ENCODE measurements at places on chromosomes 5 and 9.

DNA sequence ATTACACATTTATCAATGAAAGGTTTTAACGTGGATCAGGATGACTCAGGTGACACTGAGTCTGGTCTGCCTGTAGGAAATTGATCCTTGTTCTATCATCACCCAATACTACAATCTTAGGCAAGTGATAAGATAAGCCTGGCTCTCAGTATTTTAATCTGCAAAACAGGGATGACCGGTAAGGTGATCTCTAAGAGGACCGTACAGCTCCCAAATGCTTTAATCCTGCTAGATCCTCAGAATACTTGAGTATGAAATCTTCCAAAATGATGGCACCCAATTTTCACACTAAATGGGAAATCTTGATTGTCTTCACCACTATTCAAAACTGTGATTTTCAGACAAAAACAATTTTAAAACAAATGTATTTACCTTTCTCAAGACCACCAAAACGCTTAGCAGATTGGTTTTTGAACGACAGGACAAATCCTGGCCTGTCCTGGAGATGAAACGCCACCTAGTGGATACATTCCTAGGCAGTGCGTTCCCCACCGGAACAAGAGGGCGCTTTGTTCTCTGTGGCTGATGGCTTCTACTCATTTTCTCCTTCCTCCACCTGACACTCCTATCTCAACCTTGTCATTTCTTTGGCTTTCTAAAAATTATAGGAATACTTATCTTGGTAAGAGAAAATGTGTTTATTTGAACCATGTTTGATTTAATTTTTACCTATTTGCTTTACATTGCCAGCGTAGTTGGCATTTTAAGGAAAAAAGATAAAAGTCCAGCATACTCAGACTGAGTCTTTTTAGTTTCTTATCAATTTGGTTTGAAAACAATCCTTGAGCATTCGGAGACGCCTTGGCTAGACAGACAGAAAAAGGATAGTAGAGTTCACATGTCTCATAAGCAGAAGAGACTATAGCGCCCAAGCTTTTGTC is 41.2 kb upstream of the VCAN start:
- no peak for DNase-seq

- DNase-seq = no peak
Measured at GRCh38 chr5:127867022-127867783, 164.0 kb downstream of the CCDC192 start.

DNA sequence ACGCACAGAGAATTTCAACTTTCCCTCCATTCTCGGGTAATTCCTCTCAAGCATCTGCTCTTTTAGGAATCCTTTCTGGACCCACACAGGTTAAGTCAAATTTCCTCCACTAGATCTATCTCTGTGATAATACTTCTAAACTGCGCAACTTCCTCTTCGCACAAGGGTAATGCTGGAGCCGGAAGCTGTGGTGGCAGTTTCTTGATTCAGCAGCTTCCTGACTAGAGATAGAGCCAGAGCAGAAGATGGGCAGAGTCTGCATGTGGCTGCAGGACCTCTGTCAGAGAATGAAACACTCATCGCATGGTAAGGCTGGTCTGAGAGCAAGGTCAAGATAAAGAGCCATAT is 11.1 kb upstream of the CDC42SE2 start:
- no peak for DNase-seq

DNA sequence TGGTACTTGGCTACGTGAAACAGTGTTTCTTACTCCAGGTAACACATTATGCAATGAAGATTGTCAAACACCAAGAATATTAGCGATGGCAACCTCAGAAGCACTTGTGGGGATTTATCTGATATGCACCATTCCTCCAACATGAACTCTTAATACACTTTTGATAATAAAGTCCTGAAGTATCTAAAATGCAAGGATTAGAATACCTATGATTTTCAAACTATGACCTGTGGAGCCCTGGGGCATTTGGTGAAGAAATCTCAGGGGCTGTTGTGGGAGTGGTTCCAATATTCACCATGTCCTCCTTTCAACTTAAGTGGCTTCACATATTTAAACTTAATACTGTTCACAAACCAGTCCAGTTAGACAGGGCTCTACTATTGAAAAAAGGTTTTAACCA is 214.6 kb upstream of the POU5F2 start:
- DNase-seq = no peak

DNA sequence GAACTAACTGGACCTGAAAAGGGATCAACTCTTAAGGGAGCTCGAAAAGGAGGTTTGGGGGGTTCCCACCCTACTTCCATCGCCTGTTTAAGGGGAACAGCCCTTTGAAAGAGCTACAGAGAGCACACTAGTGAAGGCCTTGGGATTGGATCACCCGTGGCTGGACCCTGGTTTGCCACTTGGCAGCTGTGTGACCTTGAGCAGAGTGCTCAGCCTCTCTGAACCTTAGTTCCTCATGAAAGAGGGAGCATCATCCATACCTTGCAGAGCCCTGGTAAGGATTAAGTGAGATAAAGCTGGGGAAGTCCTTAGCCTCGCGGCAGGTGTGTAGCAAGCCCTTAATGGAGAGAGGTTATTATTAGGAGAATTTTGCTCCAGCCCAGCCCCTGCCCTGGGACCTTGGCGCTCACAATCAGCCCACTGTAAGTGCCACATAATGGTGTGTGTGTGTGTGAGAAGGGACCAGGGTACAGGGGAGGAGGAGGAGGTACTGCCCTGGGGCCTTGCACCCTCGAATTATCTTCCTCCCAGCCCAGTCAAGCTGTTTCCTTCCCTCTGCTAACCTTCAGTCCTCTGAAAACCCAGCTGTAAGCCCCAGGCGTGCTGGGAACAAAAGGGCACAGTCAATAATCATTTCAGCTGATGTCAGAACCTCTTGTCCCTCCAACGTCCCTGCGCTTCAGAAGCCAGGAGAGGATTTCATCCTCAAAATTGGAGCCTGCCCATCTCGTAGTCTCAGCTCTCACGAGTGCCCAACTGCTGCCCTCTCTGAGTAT is 42.9 kb downstream of the FOXI1 start:
- DNase-seq = no peak

DNA sequence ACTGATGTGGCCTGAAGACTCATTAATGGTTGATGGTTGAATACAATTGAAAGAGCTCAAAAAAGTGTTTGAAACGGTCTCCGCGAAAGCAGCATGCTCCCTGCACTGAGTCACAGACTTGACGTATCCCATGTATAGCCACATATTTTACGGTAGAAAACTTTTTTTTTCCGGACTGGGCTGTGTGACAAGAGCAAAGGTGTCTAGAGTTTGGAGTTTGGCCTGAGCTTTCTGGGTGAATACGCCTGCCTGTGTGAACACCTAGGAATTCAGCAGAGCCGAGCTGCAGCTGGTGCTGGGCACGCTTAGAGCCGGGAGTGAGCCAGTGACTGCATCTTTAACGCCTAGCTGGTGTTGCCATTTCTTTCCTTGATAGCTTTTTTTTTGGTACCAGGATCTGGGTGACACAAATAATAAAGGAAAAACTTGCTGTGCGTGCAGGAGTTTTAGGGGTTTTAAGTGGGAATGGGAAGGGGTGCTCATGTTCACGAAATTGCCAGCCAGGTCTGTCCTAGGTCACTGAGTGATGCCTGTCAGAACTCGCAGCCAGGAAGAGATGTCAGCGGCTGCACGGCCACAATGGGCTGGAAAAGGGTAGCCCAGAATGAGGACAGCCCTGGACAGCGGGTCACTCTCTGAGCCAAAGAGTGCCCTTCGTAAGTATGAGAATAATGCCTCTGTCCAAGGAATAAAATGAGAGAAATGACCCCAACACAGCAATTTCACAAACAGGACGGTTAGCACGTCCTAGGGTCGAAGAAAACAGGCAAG is 51.7 kb downstream of the PSMB7 start:
- no peak for DNase-seq

DNA sequence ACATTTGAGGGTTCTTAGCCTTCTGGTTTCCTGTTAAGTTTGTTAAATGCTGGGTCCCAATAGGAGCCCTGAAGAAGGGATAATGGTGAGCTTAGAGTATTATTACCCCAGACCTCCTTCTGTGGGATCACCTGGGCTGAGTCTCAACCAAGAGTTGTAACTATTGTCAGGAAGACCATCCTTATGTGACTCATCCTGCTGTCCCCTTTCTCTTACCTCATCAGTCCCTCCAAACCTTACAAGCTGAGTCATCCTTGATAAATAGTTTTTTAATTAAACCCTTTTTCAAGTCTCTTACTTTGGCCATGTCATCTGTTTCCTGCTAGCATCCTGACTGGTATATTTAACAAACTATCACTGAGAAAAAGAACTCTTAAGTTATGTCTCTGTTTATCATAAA is 502.8 kb downstream of the LRRC70 start:
- no peak for DNase-seq

- DNase-seq = no peak
Measured at GRCh38 chr9:3243683-3244082, 282.1 kb downstream of the RFX3 start.

DNA sequence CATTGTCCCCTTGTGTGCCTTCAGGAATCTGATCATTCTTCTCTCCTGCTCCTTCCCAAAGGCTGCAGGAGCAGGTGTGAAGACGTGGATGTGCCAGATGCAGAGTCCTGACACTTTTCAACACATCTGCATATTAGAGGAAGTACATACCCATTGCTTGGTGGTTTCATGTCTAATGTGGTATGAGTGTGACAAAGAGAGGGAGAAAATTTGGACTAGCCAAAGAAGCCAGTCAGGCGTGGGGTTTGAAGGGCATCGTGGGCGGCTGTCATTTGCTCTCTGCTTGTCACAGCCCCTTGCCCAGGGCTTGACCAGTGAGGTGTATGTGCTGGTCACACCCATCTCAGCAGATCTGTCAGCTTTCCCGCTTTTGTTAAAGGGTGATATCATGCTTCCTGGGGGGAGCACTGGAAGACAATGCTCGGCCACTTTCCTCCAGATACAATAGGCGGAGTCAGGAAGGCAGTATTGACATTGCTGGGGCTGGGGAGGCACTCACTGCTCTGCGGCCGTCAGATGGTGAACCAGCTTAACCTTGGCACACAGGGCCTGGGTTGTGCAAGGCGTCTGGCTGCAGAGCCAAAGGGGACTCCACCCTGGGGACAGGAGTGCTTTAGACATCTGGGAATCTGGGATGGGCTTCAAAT is 8.6 kb downstream of the TEK start:
- no peak for DNase-seq

GRCh38 chr5:124737651-124738050 is 8.8 kb downstream of the ZNF608 start:
- no peak for DNase-seq

GRCh38 chr5:61669531-61669930 is 337.5 kb downstream of the ZSWIM6 start:
- DNase-seq = no peak

- DNase-seq = no peak
Measured at GRCh38 chr9:37337301-37337890, 85.1 kb upstream of the GRHPR start.

DNA sequence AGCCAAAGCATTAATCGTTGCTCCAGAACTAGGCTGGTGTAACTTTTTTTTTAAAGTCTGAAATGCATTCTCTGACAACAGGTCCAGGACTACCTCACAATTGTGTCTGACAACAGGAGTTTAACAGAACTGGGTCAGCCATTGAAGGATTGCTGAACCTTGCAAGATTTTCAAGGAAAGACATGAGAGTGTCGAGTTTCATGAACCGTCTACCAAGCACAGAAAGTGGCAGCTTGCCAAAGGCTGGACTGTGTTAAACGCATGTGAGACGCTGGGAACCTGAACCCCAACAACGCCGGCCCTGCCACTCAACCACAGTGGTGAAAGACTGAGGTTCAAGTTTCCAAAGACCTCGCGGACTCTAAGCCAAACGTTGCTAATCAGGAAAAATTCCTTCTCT is 79.1 kb downstream of the LHFPL2 start:
- DNase-seq = peak; percentile 72

- no peak for DNase-seq
Measured at GRCh38 chr9:115085773-115086377, 32.1 kb downstream of the TNC start.

- DNase-seq = no peak
Measured at GRCh38 chr5:103938146-103938695, 375.6 kb upstream of the NUDT12 start.

- DNase-seq = no peak
Measured at GRCh38 chr9:81522716-81523551, 166.4 kb downstream of the TLE1 start.

DNA sequence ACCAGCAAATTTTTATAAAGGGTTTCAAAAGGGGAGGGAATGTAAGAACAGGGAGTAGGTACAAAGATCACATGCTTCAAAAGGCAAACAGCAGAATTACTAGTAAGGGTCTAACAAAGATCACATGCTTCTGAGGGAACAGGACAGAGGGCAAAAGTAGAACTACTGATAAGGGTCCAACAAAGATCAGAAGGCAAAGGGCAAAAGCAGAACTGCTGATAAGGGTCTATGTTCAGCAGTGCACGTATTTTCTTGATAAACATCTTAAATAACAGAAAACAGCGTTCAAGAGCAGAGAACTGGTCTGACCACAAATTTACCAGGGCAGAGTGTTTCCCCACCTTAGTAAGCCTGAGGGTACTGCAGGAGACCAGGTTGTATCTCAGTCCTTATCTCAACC is 469.5 kb upstream of the PIK3R1 start:
- DNase-seq = no peak

GRCh38 chr5:157828105-157828943 is 30.6 kb downstream of the CLINT1 start:
- no peak for DNase-seq

DNA sequence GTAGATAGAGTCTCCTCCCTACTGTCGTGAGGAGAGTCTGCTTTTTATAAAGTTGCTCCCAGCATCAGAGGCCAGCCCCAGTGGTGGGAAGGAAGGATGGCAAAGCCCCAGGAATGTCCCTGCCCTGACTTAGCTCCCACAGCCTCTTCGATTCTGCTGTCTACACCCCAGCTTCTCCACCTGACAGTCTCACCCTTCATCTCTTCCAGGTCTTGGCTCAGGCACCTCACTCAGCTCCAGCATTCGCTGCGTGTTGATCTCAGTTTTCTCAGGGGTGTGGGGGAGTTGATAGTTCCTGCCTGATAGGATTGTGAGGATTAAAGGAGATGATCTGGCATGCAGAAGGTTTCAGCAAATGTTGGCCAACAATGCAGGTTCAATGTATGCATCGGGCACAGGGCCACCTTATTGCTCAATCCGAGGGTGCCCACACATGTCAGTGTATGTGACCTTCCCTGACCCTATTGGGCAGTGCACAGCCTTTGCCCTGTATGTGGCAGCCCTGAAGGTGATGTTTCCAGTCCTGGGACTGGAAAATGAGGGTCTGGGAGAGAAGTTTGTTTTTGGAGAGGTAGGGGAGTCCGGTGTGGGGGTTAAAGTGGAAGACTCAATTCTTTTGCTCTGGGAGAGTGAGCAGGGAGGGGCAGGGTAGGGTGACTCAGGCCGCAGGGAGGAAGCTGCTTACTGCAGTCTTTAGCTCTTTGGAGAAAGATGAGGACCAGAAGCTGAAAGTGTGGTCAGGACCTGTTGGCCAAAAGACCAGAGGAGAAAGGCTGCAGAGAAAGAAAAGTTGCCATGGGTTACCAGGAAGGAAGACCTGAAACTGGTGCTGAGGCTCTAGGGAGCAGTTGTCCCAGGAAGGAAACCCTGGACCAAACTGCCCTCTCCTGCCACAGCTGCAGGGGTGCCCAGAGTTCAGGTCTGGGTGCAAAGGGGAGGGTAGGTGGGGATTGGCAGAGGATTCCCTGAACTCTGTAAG is 153.2 kb downstream of the MACROH2A1 start:
- no peak for DNase-seq

GRCh38 chr5:148932355-148932935 is 106.0 kb downstream of the ADRB2 start:
- DNase-seq = no peak

GRCh38 chr5:122173474-122174415 is 44.4 kb downstream of the ZNF474 start:
- peak; percentile 36 for DNase-seq

Measured in left hindlimb (tissue), 1 donor.